Stimulated activated CD4-positive, alpha-beta T cell treated with anti-CD3 and anti-CD28 coated beads, Interleukin-15, amount 100 ng/mL, for 1 hour (primary cell): ENCODE measurements at places on chromosomes 1 and 21.

GRCh38 chr1:216902669-216903381 lies 179.6 kb upstream of the ESRRG start:
- DNase-seq: no peak

- DNase-seq: no peak
These were observed 144.8 kb upstream of the SAMSN1 start for GRCh38 chr21:14690886-14691285.

GRCh38 chr1:16068356-16069270 lies 4.8 kb downstream of the FAM131C start:
- no peak for DNase-seq

DNA sequence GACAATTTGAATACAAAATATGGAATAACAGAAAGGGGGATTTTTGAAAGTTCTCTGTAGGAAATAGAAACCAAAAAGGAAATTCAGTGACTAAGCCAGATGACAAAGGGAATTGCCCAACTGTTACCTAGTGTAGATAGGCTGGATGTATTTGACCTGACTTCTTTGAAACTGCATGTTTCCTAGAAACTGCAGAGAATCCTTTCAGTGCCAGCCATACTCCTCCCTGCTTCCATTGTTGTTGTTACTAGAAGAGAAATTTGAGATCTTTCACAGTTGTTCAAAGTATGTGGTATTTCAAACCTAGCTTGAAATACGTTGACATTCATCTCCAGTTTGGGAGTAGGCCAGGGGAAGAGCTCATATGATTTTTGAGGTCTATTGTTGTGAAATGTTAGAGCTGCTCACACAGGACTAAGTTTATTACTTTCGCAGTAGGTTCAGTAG lies 1.8 kb upstream of the GBP5 start:
- no peak for DNase-seq

- no peak for DNase-seq
These were observed 1.0 kb upstream of the PRAMEF12 start for GRCh38 chr1:12772520-12772919.
